ENCODE measurements at places on chromosomes 2 and 18.
A peak's percentile ranks its signal among the peaks of the same experiment; 100 is the strongest.

- no peak for DNase-seq
Observed at GRCh38 chr2:216441308-216442010, 29.2 kb downstream of the SMARCAL1 start.

DNA sequence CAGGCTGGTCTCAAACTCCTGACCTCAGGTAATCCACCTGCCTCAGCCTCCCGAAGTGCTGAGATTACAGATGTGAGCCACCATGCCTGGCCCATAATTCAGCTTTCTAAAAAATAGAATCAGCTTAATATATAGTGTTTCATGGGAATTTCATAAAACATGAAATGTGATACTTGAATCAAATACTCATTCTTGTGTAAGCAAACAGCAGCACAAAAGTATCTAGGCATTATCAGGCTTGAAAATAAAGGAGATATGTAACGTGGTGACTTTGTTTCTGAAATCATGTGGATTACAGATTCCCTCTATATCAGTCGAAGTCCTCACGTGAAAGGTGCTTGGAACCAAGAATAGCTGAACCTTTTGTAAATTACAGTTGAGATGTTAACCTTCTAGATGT lies 229.1 kb downstream of the FHOD3 start:
- DNase-seq: no peak

DNA sequence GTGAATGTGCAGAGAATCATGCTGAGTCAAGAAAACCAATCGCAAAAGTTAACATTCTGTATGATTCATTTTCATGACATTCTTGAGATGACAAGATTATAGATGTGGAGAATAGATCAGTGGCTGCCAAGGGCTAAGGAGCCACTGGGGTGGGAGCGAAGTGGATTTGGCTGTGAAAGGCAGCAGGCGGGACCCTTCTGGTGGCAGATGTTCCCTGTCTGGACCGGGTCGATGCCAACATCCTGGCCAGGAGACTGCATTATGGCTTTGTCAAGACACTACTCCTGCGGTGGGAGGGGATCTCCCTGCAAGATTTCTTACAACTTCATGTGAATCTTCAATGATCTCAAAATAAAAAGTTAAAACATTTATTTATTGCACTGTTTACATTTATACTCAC lies 427.9 kb downstream of the GALR1 start:
- no peak for DNase-seq

GRCh38 chr2:3145471-3146021 lies 232.1 kb downstream of the EIPR1 start:
- DNase-seq: no peak

GRCh38 chr18:9475643-9476591 lies 604 bp downstream of the RALBP1 start:
- peak; percentile 62 for DNase-seq

DNA sequence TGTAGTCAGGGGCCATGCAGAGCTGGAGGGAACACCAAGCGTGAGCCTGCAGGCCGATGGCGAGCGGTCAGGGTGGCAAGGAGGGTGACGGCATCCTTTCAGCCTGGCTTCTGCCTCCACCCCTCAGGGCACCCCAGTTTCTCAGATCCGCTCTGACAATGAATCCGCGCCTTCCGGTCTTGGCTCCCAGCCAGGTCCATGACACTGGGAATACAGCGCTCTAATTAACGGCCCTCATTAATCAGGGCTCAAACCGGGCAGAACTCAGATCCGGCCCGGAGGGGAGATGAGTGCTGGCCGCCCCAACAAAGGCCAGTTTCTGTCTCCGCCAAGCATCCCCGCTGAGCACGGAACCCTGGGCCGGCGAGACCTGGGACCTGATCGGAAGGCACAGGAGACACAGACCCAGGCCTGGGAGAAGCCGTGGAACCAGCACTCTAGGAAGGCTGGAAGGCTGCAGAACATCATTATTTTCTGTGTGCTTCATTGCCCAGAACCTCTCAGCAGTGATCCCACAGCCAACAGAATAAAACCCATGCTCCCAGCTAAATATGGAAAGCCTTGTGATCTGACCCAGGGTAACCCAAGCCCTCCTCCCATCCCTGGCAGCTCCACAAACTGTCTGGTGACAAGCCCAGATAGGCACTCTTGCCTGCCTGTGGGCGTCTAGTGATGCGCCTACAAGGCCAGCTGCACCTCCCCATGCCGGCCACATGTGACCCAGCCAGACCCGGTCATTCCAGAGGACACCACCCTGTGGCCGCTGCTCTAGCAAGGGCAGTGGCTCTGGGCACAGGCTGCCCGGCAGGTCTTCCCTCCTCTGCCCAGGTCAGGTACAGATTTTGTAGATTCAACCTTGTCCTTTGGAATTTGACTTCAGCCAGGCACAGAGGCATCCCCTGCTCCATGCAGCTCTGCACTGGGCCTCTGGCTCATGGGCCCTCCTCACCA lies 438.7 kb upstream of the MYT1L start:
- DNase-seq: no peak

DNA sequence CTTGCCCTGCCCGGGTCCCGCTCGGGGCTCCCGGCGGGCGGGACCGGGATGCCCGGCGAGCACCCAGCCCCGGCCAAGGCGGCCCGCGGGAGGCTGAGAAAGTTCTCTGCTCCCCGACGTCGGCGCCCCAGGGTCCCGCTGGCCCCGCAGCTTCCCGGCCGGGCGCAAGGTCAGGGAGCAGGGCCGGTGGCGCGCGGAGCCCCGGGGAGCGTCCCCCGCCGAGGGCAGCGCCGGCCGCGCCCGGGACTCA lies 331 bp downstream of the SERPINE2 start:
- no peak for DNase-seq
